ENCODE measurements at places on chromosomes 16 and 17. TPM values are rescaled to one million over a fixed set of nuclear protein-coding genes. Genes with fewer than 3 reads are reported as not detected.

The KRTAP4-5 gene
- polyA plus RNA-seq = not detected

The PRSS22 gene
- polyA plus RNA-seq = 30.1 TPM

GRCh38 chr16:31354394-31355291 is at the start of gene ITGAX:
Gene ITGAX (plus strand): TSS chr16:31355176. CDS start chr16:31355255, 79 bp downstream.
- H3K36me3 ChIP-seq = no peaks in the 10 kb centered on the region
- no peak within 1 kb of the TSS for H3K27ac ChIP-seq

The SECTM1 gene
- polyA plus RNA-seq = 12.5 TPM

The MCRIP1 gene
- polyA plus RNA-seq = 188 TPM

GRCh38 chr17:71432378-71433315 is 688.2 kb upstream of the SOX9 start:
- no peak for DNase-seq
- no peaks in the 10 kb centered on the region for H3K36me3 ChIP-seq
- no peaks in the 10 kb centered on the region for H3K4me1 ChIP-seq
- H3K27ac ChIP-seq = no peak overlapping the region
- H3K4me3 ChIP-seq = no peak overlapping the region

The KRT27 gene
- polyA plus RNA-seq = 1.5 TPM

The GLIS2 gene
- 14.8 TPM for polyA plus RNA-seq

- DNase-seq = peak; percentile 56
- peaks cover 2% of the 10 kb centered on the region for H3K27me3 ChIP-seq
- H3K36me3 ChIP-seq = no peaks in the 10 kb centered on the region
- H3K27ac ChIP-seq = no peak overlapping the region
Measured at GRCh38 chr17:48259694-48260291, 152.2 kb downstream of the SNX11 start.

The OR4D2 gene
- not detected for polyA plus RNA-seq

The TEX19 gene
- polyA plus RNA-seq = 0.03 TPM

GRCh38 chr16:59116744-59117143 is 382.6 kb upstream of the GOT2 start:
- no peaks in the 10 kb centered on the region for H3K27me3 ChIP-seq
- H3K27ac ChIP-seq = no peak overlapping the region
- no peak overlapping the region for H3K4me3 ChIP-seq
- DNase-seq = no peak
- no peaks in the 10 kb centered on the region for H3K4me1 ChIP-seq

DNA sequence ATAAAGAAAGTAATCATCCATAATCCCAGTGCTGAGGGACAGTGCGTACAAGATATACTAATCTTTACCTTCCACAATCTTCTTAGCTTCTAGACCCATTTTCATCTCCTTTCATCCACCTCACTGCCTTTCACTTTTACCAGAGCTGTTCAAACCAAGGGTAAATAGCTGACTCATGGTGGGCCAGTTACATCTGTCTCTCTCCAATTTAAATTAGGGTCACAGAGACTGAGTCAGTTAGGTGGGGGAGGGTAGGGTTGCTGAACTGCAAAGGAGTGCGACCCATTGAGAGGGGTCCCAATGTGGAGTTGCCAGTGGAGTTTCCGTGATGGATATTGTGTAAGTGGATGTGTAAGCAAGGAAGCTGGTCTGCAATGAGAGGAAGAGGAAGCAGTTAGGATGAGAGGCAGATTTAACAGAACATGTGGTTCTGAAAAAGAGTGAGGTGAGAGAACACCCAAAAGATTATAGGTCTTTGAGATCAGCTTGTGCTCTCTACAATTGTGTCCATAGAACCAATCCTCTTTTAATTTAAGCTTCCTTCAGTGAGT is 83.5 kb downstream of the GP2 start:
- H3K4me3 ChIP-seq = no peak overlapping the region
- H3K4me1 ChIP-seq = no peaks in the 10 kb centered on the region
- no peak overlapping the region for H3K27ac ChIP-seq
- DNase-seq = no peak
- H3K27me3 ChIP-seq = no peaks in the 10 kb centered on the region
- H3K36me3 ChIP-seq = no peaks in the 10 kb centered on the region

GRCh38 chr17:57561072-57561861 is 183.8 kb downstream of the CCDC182 start:
- DNase-seq = no peak
- H3K27me3 ChIP-seq = no peaks in the 10 kb centered on the region
- H3K36me3 ChIP-seq = peaks cover 2% of the 10 kb centered on the region
- no peaks in the 10 kb centered on the region for H3K4me1 ChIP-seq

DNA sequence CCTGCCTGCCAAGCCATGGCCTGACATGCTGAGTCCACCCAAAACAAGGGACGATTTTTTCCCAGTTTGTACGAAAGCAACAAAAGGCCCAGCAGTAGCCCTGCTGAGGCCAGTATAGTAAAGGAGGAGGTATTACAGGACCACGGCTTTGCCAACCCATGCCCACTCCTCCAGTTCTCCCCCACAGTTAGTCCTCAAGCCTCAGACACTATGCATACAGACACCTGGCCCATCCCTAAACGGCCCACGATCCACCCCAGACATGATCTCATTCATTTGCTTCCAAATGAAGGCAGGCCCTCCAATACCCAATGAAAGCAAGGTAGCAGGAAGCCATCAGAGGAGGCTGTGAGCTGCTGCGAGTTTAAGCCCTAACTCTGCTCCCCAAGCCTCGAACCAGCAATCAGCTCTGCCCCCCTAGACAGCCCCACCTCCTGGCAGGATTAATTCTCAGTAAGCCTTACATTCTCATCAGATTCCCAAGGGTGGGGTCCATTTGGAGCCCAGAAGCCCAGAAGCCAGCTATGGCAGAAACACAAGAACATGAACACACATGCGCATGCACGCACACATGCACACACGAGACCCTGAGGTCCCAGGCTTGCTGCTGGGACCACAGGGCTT is 4.9 kb downstream of the HDAC5 start:
- no peaks in the 10 kb centered on the region for H3K27me3 ChIP-seq
- H3K36me3 ChIP-seq = peaks cover 6% of the 10 kb centered on the region
- no peak overlapping the region for H3K27ac ChIP-seq
- no peak overlapping the region for H3K4me3 ChIP-seq
- peaks cover 26% of the 10 kb centered on the region for H3K4me1 ChIP-seq
- DNase-seq = no peak

GRCh38 chr16:5175266-5175665 is 77.7 kb upstream of the EEF2KMT start:
- H3K27me3 ChIP-seq = no peaks in the 10 kb centered on the region
- H3K4me3 ChIP-seq = no peak overlapping the region
- no peak overlapping the region for H3K27ac ChIP-seq
- no peaks in the 10 kb centered on the region for H3K36me3 ChIP-seq

GRCh38 chr16:51807551-51807950 is 656.5 kb upstream of the SALL1 start:
- H3K4me3 ChIP-seq = no peak overlapping the region
- H3K27ac ChIP-seq = no peak overlapping the region
- DNase-seq = no peak

The GLP2R gene
- 0.11 TPM for polyA plus RNA-seq

The SLC5A10 gene
- polyA plus RNA-seq = 0.22 TPM

GRCh38 chr16:55842369-55843104 is 9.6 kb upstream of the CES1 start:
- peaks cover 2% of the 10 kb centered on the region for H3K4me1 ChIP-seq
- H3K27me3 ChIP-seq = no peaks in the 10 kb centered on the region
- DNase-seq = peak; percentile 79
- H3K27ac ChIP-seq = no peak overlapping the region
- H3K4me3 ChIP-seq = no peak overlapping the region

The TBC1D26 gene
- polyA plus RNA-seq = 0.30 TPM

GRCh38 chr17:30599428-30600059 is 122.3 kb downstream of the GOSR1 start:
- DNase-seq = no peak
- H3K27ac ChIP-seq = peak overlapping the region; percentile 89
- H3K36me3 ChIP-seq = no peaks in the 10 kb centered on the region
- H3K4me3 ChIP-seq = peak overlapping the region; percentile 89

The TEX14 gene
- polyA plus RNA-seq = 1.5 TPM

The HBQ1 gene
- polyA plus RNA-seq = 0.35 TPM

DNA sequence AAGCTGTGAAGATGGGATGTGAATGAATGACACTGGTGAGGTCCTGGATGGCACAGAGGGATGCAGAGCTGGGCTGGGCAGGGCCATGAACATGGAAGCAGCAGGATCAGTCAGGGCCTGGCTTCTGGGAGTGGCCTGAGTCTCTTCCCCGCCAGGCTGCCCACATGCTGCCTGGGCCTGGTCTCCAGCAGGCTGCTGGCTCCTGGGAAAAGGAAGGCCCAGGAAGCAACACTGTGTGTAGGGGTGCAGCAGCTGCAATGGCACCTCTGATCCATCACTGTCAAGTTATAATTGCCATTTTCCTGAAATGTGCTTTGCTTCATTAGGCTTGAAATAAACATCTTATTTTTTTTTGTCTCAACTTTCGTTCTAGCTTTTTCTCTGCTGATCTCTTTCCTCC is 260.2 kb upstream of the N4BP1 start:
- no peaks in the 10 kb centered on the region for H3K27me3 ChIP-seq
- H3K4me1 ChIP-seq = no peaks in the 10 kb centered on the region
- H3K36me3 ChIP-seq = no peaks in the 10 kb centered on the region
- no peak overlapping the region for H3K4me3 ChIP-seq
- DNase-seq = no peak
- no peak overlapping the region for H3K27ac ChIP-seq

- H3K36me3 ChIP-seq = no peaks in the 10 kb centered on the region
- DNase-seq = no peak
- no peaks in the 10 kb centered on the region for H3K4me1 ChIP-seq
- no peaks in the 10 kb centered on the region for H3K27me3 ChIP-seq
- no peak overlapping the region for H3K27ac ChIP-seq
Measured at GRCh38 chr17:13131225-13131624, 113.4 kb upstream of the ELAC2 start.

DNA sequence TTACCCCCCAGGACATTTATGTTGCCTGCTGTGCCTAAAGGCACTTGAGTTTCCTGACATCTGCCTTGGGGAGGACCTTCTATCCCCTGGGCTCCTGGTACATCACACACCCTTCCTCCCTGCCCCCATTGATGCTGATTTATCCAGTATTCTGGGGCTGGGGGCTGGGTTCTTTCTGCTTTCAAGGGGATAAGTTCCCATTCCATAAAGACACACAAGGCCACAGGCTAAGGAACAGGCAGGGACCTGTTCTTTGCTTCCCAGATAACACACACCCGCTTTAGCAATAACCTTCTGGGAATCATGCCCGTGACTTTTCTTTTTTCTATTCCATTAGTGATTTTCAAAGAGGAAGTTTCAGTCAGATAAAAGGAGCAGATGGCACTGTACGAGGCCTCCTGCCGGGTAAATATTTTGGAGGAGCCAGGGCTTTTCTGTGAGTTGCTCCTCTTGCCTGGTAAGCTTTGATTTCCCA is 30.6 kb downstream of the CHD9 start:
- H3K36me3 ChIP-seq = no peaks in the 10 kb centered on the region
- peaks cover 36% of the 10 kb centered on the region for H3K4me1 ChIP-seq
- H3K4me3 ChIP-seq = no peak overlapping the region
- H3K27me3 ChIP-seq = no peaks in the 10 kb centered on the region
- peak overlapping the region; percentile 69 for H3K27ac ChIP-seq

The NLGN2 gene
- 5.0 TPM for polyA plus RNA-seq

DNA sequence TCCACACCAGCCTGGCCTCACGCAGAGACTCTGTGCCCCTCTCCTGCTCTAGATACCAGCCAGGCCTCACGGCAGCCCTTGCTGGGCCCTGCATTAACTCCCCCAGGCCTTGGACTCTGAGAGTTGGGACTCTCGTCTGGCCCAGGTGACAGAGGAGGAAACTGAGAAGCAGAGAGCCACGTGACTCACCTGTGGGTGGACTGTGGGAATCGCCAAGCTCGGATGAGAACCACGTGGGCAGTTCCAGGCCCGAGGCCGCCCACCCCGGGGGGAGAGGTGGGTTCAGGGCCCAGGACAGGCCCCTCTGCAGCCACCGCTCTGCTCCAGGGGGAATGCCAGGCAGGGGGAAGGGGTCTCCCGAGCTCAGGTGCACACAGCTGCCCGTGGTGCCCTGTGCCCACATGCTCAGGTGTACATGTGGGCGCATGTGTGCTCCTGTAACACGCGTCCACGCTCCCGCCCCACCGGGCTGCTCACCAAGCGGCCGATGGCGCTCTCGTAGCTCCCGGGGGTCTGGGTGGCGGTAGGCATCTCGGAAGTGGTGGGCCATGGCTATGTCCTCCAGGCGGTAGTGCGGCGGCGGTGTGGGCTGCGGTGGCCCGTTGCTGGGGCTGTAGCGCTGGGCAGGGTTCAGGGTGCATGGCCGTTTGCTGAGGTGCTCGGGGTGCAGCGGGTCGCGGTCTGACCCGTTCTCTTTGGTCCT is 18.3 kb upstream of the PABPN1L start:
- no peak overlapping the region for H3K4me3 ChIP-seq
- peaks cover 22% of the 10 kb centered on the region for H3K4me1 ChIP-seq
- H3K27ac ChIP-seq = no peak overlapping the region
- peaks cover 6% of the 10 kb centered on the region for H3K27me3 ChIP-seq
- H3K36me3 ChIP-seq = no peaks in the 10 kb centered on the region
- DNase-seq = no peak

- no peak overlapping the region for H3K27ac ChIP-seq
- no peaks in the 10 kb centered on the region for H3K4me1 ChIP-seq
- no peak for DNase-seq
- no peaks in the 10 kb centered on the region for H3K36me3 ChIP-seq
Measured at GRCh38 chr16:55930036-55930435, 54.9 kb upstream of the CES5A start.

The KCNAB3 gene
- 2.6 TPM for polyA plus RNA-seq

- H3K36me3 ChIP-seq = no peaks in the 10 kb centered on the region
- peaks cover 16% of the 10 kb centered on the region for H3K4me1 ChIP-seq
- DNase-seq = no peak
Measured at GRCh38 chr16:17368951-17369350, 101.8 kb downstream of the XYLT1 start.

Measured in lung (tissue), 17 donors.